ENCODE measurements at places on chromosomes 3 and 15.

DNA sequence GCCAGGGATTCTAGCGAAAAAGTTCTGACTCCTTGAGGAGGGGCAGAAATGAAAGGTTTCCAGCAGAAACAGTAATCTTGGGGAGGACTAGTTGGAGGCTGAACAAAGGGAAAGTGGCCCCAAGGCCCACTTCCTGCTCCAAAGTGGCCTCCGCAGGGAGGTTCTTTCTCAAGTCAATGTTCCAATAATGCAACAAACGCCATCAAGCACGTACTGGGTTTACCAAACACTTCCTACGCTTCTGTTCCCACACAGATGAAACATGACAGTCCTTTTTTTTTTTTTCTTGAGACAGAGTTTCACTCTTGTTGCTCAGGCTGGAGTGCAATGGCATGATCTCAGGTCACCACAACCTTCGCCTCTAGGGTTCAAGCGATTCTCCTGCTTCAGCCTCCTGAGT is 9.6 kb upstream of the RCCD1 start:
- DNase-seq: no peak

- no peak for DNase-seq
These were observed 64.7 kb downstream of the KLF15 start for GRCh38 chr3:126292318-126293070.

- DNase-seq: no peak
These were observed 54.0 kb downstream of the KCNAB1 start for GRCh38 chr3:156174229-156174847.

- no peak for DNase-seq
These were observed 50.5 kb downstream of the SUCNR1 start for GRCh38 chr3:151923901-151924300.

DNA sequence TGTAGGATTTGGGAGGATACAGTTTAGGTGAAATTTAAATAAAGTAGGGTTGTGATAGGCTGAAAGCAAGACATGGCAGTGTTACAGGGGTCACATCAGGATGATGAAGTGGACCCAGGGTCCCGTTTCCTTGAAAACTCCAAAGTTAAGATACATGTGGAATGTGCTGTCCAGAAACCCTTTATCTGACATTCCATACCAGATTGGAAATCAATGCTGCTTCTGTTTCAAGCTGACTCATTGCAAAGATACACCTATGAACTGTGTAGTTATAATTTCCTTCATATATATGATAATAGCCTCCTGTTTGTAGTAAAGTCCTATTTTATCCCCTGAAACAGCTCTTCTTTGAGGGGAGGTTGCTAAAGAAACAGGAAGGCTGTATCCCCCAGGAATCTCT is 71.0 kb upstream of the NR2E3 start:
- DNase-seq: no peak

DNA sequence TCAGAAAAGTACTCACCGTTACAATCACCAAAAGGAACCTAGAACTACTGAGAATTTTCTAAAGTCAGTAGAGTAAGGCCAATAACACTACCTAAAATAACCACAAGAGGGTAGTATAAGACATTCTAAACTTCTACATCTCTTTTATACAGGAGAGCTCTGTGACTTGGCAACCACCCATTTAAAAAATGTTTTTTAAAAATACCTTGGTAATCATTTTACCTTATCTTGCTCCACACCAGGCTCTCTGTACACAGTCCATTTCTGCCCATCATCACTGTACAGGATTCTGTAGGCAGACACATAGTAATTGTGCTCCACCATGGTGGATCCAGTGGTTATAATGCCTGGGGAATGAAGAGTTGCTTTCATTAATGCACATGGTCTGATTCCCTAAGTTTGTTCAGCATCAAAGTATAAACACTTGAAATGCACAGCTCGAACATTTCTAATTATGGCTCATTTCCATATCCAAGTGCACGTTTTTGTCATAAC is 54.5 kb downstream of the ST3GAL6 start:
- DNase-seq: no peak

DNA sequence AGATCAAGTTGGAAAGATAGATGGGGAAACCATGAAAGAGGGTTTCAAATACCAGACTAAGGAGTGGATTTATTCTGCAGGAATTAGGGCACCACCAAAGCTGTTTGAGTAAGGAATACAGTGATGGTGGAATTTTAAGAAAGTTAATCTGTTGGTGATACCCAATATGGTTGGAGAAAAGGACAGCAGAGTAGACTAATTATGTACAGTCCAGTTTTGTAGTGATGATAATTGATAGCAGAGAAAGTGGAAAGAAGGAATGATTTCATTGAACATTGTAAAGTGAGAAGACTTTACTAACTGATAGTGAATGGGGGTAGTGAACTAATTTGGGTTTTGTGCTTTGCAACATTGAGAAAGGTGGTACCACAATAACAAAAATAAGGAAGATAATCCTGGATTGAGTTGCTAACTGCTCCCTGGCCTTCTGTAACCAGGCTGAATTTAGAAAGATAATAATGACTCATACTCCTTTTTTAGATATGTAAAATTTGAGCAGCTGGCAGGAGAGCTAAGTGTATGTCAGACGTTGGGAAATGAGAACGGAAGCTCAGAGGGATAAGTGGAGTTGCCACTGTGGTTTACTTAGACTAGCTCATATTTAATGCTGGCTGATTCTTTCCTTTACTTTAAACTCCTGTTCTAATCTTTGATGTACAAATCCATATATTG is 16.9 kb downstream of the TCAIM start:
- no peak for DNase-seq

- no peak for DNase-seq
These were observed 166.7 kb downstream of the CTNNB1 start for GRCh38 chr3:41365973-41366372.

- no peak for DNase-seq
These were observed 2.6 kb upstream of the MDFIC2 start for GRCh38 chr3:70315021-70315420.

- DNase-seq: no peak
These were observed 101.3 kb downstream of the DPH6 start for GRCh38 chr15:35444557-35445204.

DNA sequence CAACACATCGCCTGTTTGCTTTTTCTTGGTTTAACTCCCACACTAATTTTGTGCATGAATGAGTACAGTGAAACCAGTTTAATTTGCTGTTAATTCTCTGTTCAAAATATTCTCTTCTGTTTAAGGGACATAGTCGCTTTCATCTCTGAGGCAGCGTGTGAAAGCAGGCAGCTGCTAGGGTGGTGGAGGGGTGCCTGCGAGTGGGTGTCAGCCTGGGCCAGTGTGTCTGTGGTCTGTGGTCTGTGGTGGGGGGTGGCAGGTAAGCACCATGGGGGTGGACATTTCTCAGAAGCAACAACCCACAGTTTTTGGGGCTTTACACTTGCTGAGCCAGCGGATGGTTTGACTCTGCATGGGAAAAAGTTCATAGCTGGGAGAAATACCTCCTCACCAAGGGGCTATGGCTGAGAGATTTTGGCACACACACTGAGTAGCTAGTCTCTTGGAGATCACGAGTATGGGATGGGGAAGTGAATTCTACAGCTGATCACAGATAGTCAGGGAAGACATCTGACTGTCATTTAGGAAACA is 109.2 kb downstream of the EPHB1 start:
- no peak for DNase-seq

- DNase-seq: no peak
These were observed 15.1 kb upstream of the CBLB start for GRCh38 chr3:105883798-105884377.

- no peak for DNase-seq
These were observed 646.6 kb downstream of the NTRK3 start for GRCh38 chr15:87609894-87610293.

- no peak for DNase-seq
These were observed 40.4 kb downstream of the LYSMD4 start for GRCh38 chr15:99692825-99693224.

DNA sequence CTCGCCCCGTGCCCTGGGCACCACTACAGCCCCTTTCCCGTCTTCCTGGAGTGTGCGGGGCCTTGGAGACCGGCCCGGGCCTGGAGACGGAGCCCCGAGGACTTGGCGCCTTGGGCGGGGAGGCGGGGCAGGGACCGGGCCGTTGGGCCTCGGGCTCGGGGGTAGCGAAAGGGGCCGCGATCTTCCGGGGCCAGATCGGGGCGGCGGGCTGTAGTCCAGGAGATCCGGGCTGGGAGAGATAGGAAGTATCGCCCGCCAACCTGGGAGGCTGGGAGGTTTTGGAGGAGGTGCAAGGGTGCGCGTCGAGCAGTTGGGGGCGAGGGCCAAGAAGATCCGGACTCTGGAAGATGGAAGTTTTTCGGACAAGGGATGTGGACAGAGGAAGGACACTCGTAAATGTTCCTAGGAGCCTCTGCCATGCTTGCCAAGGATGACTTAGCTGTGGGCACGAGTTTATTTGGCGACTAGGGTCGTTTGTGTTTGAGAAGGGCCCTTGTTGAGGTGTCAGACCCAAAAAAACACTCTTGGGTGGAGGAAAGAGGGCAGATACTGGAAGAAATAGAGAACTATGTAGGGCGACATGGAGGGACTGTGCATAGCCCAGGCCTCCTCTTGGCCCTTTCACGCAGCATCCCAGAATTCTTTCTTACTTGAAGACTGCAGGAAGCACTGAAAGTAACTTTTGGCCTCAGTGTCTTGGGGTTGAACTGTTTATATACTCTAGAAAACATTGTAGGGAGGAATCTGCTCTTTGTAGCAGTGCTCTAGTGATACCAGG is 712 bp downstream of the RTF1 start:
- no peak for DNase-seq

GRCh38 chr3:54574906-54575617 is 352.8 kb downstream of the LRTM1 start:
- no peak for DNase-seq

DNA sequence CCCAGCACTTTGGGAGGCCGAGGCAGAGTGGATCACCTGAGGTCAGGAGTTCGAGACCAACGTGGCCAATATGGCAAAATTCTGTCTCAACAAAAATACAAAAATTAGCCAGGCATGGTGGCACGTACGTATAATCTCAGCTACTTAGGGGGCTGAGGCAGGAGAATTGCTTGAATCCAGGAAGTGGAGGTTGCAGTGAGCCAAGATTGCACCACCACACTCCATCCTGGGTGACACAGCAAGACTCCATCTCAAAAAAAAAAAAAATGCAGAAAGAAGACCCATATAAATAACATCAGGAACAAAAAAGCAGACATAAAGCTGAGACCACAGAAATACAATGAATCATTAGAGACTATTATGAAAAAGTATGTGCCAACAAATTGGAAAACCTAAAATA is 235.2 kb upstream of the VEPH1 start:
- DNase-seq: no peak

DNA sequence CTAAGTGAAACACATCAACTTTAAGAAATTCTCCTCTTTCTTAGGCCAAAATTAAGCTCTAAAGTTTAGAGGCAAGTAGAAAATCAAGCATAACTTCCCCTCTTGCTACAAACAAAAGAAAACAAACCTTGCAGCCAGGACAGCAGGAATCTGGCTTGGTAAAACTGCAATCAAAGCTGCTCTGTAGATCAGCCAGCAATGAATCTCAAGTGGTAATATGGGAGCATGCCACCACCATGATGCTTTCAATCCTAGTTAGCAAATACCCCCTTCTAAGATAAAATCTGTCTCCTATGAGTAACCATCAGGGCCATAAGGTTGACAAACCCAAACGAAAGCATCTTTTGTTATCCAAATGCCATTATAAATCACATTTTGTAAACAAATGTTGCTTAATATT is 208.3 kb upstream of the PLSCR5 start:
- no peak for DNase-seq

DNA sequence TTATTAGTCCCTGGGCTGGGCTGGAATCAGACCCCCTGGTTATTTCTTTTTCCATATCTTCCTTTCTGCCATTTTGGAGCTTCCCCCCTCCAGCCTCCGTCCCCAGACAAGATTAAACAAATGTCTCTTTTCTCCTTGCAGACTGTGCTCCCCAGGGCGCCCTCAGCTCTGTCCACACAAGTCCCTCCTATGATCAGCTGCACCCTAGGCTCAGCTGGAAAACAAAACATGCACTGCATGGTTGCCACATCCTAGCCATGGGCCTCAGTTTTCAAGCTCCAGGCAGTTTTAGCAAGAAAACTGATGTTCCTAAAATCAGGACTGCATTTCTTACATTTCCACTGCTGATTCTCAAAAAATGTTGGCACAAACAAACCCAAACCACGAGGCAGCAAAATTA is 23.5 kb upstream of the RFTN1 start:
- DNase-seq: no peak

DNA sequence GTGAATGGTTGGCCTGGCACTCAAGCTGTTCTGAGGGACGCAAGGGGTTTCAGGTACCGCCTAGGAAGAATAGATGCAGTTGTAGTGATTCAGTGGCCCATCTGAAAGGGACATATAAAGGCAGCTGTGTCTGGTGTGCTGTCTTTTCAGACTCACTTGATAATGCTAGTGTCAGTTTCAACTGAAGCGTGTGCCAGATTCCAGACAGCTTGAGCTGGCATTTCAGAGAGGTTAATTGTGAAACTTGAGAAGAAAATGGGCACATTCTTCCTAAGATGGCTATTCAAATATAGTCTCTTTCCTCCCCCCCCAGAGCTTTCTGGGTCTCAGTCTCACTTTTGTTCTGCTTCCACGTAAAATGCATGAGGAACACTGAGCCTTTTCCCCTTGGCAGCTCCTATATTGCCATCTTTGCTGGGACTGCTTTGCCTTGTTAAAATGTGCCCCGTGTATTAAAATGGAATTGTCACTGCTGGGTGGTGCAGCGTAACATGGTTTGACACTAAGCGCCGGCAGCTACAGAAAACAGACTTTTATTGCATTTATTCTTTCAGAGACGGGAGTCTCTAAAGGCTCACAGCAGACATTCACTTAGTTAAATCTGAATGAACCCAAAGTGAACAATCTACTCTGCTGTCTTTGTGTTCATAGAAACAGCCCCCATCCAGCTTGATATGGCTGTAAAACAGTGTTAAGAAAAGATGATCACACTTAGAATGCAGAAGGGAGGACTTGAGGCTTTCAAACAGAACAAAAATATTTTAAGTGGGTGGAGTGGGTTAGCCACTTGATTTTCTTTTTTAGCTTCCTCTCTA is 478.7 kb downstream of the RBMS3 start:
- DNase-seq: no peak

DNA sequence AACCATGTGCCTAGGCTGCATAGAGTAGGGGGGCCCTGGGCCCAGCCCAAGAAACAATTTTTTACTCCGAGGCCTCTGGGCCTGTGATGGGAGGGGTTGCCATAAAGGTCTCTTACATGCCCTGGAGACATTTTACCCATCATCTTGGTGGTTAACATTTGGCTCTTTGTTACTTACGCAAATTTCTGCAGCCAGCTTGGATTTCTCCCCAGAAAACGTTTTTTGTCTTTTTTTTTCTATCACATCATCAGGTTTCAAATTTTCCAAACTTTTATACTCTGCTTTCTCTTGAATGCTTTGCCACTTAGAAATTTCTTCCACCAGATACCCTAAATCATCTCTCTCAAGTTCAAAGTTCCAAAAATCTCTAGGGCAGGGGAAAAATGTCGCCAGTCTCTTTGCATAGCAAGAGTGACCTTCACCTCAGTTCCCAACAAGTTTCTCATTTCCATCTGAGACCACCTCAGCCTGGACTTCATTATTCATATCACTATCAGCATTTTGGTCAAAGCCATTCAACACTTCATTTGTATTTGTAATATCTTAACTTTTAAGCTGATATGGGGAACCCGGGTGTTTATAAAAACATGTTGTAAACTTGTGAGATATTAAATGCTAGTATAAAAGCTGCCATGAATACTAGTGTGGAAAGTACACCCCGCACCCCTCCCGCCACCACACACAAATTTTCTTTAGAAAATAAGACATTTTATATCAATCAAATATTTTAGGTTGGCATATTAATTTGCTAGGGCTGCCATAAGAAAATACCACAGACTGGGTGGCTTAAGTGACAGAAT is 56.0 kb upstream of the PLSCR4 start:
- DNase-seq: no peak

- no peak for DNase-seq
These were observed 588.8 kb downstream of the MAGI1 start for GRCh38 chr3:65449841-65450428.

GRCh38 chr3:157398598-157398997 is 38.1 kb upstream of the PTX3 start:
- DNase-seq: no peak

All from stimulated activated CD4-positive, alpha-beta T cell treated with anti-CD3 and anti-CD28 coated beads, Interleukin-15, amount 100 ng/mL, for 1 hour (primary cell).